Suprapubic skin (tissue), 4 donors: ENCODE measurements at places on chromosomes 7 and 10.

GRCh38 chr10:86294346-86295265 lies 72.0 kb downstream of the GRID1 start:
- no peak overlapping the region for H3K4me3 ChIP-seq
- H3K27me3 ChIP-seq = no peaks in the 10 kb centered on the region
- no peak overlapping the region for H3K27ac ChIP-seq
- no peaks in the 10 kb centered on the region for H3K4me1 ChIP-seq
- no peaks in the 10 kb centered on the region for H3K36me3 ChIP-seq

DNA sequence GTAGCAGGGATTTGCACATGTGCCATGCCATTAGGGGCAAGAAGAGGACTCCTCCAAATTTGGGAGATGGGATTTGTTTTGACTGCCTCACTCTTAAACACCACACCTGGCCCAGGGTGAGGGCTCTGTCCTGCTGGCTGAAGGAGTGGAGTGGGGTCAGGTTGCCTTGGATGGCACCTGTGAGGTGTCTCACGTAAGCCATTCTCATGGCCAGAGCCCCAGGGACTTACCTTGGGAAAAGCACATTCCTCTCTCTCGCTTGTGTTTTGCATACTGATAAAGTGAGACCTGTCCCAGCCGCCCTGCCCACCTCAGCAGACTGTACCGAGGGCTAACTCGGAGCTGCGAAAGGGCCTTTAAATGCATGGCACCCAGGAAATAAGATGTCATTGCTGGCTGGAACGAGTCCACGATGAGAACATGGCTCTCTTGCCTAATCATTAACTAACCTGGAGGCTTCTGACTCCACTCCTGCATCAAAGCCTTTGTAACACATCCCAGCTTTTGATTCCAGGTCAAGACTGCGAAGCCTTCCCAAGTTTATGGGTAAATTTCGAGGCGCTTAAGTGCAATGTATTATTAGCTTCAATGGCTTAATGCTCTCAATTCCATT lies 184.0 kb upstream of the RNF32 start:
- H3K4me3 ChIP-seq = no peak overlapping the region
- no peak overlapping the region for H3K27ac ChIP-seq
- H3K27me3 ChIP-seq = peaks cover 5% of the 10 kb centered on the region
- DNase-seq = no peak
- H3K4me1 ChIP-seq = no peaks in the 10 kb centered on the region

GRCh38 chr7:79430391-79430790 lies 23.1 kb downstream of the MAGI2 start:
- H3K4me1 ChIP-seq = no peaks in the 10 kb centered on the region
- no peaks in the 10 kb centered on the region for H3K27me3 ChIP-seq
- H3K4me3 ChIP-seq = no peak overlapping the region
- no peak for DNase-seq
- H3K36me3 ChIP-seq = no peaks in the 10 kb centered on the region
- no peak overlapping the region for H3K27ac ChIP-seq

DNA sequence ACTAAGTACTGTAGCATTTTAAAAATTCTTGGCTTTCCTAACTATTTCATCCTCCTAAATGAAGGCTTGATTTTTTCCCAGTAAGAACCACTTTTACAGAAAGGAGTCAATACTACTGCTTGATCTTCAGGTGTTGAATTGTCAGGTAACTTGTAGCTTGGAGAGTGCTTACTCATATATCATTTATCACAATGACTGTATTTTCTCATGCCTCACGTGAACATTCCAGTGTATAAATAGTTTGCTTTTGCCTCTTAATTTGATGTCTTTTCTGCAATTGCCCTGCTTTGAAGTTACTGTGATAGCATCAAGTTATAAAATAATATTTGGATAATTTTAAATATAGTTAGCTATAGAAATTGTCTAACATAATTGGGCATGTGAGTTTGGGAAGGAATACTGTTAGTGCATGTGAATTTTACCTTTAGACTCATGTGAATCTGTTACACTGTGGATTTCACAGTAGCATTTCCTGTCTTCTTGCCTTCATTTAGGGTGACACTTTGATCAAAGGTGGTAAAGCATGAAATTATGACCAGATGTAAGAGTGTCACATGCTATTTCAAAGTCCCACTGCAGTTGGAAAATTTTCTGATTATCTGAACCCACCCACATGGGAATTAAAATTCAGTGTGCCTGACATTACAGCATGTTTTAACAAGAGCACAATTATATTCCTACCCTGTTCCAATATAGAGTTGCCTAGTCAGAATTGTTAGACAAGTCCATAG lies 962.8 kb downstream of the DNAJB9 start:
- H3K27ac ChIP-seq = no peak overlapping the region
- H3K36me3 ChIP-seq = no peaks in the 10 kb centered on the region
- H3K27me3 ChIP-seq = no peaks in the 10 kb centered on the region
- no peaks in the 10 kb centered on the region for H3K4me1 ChIP-seq
- DNase-seq = no peak
- H3K4me3 ChIP-seq = no peak overlapping the region

- H3K27me3 ChIP-seq = no peaks in the 10 kb centered on the region
- H3K36me3 ChIP-seq = no peaks in the 10 kb centered on the region
- no peak for DNase-seq
- no peak overlapping the region for H3K4me3 ChIP-seq
- H3K4me1 ChIP-seq = no peaks in the 10 kb centered on the region
Observed at GRCh38 chr10:117619223-117619622, 76.7 kb downstream of the EMX2 start.

DNA sequence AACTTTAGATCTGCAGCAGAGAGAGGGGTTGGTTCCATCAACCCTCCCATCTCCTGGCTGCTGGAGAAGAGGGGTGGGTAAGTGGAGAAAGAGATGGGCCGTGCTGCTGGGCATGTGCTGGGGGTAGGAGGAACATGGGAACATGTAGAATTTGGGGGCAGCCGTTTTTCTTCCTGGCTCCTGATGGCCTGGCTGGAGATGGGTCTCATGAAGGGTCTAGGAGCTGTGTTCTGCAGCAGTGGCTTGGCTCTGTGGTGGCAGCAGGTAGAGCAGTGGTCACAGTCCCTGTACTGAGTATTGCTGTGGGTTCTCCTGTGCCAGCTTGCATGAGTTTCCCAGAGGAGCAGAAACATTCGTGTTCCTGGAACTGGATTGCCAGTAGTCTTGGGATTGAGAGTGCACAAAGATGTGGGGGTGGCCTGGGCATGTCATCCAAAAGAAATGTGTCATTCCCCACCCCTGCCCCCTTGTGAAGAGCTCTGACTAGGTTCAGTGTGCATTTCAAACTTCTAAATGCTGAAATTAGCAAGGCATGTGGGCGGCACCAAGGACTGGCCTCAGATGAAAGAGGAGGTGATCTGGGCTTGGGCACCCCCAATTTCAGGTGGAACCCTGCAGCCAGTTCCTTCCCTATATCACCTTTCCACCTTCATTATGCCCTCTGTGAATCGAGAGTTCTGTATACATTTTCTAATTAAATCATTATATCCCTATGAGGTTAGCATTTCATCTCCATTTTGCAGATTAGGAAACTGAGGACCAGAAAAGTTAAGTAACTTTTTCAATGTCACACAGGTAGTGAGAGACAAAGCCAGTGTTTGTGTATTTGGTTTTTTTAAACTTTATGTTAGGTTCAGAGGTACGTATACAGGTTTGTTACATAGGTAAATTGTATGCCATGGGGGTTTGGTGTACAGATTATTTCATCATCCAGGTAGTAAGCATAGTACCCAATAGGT lies 2.1 kb downstream of the CHST3 start:
- DNase-seq = no peak
- peak overlapping the region; percentile 77 for H3K4me3 ChIP-seq
- peak overlapping the region; percentile 96 for H3K27ac ChIP-seq
- no peaks in the 10 kb centered on the region for H3K36me3 ChIP-seq
- H3K4me1 ChIP-seq = peaks cover 69% of the 10 kb centered on the region

DNA sequence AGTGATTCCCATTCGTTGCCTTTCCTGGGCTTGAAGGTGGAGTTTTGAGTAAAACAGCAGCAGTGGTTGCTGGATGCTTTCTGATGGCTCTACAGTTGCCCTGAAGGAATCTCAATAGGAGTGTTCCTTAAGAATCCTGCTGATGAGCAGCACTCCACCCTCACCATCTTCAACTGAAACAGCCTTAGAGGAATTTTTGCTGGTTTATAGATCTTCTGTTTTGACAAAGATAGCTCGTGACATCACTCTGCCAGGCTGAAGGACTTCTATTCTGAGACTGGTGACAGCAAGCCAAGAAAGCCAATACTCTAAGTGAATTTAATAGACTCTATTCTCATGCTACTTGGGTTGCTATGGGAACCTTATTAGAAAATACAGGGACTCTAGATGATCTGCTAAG lies 1014.7 kb downstream of the NRG3 start:
- H3K4me3 ChIP-seq = no peak overlapping the region
- H3K36me3 ChIP-seq = no peaks in the 10 kb centered on the region
- H3K4me1 ChIP-seq = no peaks in the 10 kb centered on the region
- no peak for DNase-seq
- H3K27me3 ChIP-seq = no peaks in the 10 kb centered on the region

- no peak for DNase-seq
- no peaks in the 10 kb centered on the region for H3K27me3 ChIP-seq
- no peaks in the 10 kb centered on the region for H3K4me1 ChIP-seq
- no peak overlapping the region for H3K4me3 ChIP-seq
Observed at GRCh38 chr7:34463830-34464229, 194.2 kb upstream of the NPSR1 start.

DNA sequence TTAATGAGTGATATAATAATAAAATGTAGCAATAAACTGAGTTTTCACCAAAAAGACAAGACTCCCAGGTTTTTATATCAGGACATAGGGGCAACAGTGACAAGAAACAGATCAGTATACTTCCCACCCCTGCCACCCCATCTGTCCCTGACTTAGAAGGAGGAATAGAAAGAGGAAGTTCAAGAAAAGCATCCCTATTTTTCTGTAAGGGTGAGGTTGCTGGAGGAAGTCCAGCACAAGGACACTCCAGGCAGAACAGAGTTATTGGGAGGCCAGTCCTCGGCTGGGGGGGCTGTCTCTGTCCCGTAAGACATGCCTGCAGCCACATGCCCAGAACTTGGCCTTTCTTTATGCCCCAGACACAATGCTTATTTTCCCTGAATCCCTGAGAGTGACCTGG lies 16.5 kb upstream of the TLX1 start:
- no peaks in the 10 kb centered on the region for H3K36me3 ChIP-seq
- peaks cover 63% of the 10 kb centered on the region for H3K27me3 ChIP-seq
- no peak for DNase-seq
- no peak overlapping the region for H3K4me3 ChIP-seq

GRCh38 chr10:93468461-93469213 lies 13.5 kb downstream of the MYOF start:
- H3K27me3 ChIP-seq = no peaks in the 10 kb centered on the region
- no peaks in the 10 kb centered on the region for H3K36me3 ChIP-seq
- H3K27ac ChIP-seq = peak overlapping the region; percentile 86
- H3K4me3 ChIP-seq = no peak overlapping the region
- DNase-seq = no peak

- no peaks in the 10 kb centered on the region for H3K36me3 ChIP-seq
- H3K4me1 ChIP-seq = peaks cover 85% of the 10 kb centered on the region
- peaks cover 16% of the 10 kb centered on the region for H3K27me3 ChIP-seq
- peak; percentile 64 for DNase-seq
- peak overlapping the region; percentile 94 for H3K27ac ChIP-seq
- peak overlapping the region; percentile 84 for H3K4me3 ChIP-seq
Observed at GRCh38 chr7:27171637-27172314, 2.3 kb downstream of the HOXA10 start.

DNA sequence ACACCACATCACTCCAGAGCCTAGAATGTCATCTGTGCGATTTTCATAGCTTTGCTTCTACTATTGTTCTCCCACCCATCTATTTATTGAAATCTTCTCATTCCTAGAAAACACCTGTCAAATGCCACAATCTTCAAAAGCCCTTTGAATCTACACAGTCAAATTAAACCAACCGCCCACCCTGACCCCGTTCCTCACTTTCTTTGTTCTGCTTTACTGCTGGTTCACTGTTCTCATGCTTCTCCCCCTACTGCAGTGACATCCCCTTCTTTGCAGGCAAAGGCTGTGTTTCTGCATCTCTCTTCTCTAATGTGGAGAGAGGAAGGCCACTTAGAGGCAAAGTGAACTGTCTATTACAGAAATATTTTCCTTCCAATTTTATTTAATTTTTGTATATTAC lies 152.4 kb upstream of the NEBL start:
- no peaks in the 10 kb centered on the region for H3K4me1 ChIP-seq
- no peak for DNase-seq
- H3K27me3 ChIP-seq = no peaks in the 10 kb centered on the region
- H3K36me3 ChIP-seq = no peaks in the 10 kb centered on the region
- H3K27ac ChIP-seq = no peak overlapping the region
- no peak overlapping the region for H3K4me3 ChIP-seq

GRCh38 chr7:149830997-149831740 lies 7.0 kb upstream of the ZNF862 start:
- no peaks in the 10 kb centered on the region for H3K4me1 ChIP-seq
- DNase-seq = no peak
- no peaks in the 10 kb centered on the region for H3K36me3 ChIP-seq
- H3K27me3 ChIP-seq = peaks cover 21% of the 10 kb centered on the region

DNA sequence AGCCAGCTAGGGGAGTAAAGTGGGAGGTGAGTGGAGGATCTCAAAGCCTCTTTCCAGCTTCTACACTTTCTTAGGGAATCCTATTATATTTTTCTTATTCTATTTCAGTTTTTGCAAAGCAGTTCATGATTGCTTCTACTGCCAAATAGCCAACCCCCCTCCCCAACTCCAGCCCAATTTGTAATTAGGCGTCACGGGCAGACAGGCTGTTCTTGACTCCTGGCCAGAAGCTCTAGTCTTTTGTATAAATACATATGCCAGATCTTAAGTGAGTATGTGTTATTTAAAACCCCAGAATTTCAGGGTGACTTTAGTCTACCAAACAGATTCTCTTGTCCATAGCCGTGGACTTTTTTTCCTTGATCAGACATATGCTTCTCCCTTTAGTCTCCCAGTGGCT lies 255.2 kb downstream of the BUB3 start:
- no peak for DNase-seq
- peaks cover 3% of the 10 kb centered on the region for H3K27me3 ChIP-seq
- no peaks in the 10 kb centered on the region for H3K36me3 ChIP-seq
- no peak overlapping the region for H3K4me3 ChIP-seq

DNA sequence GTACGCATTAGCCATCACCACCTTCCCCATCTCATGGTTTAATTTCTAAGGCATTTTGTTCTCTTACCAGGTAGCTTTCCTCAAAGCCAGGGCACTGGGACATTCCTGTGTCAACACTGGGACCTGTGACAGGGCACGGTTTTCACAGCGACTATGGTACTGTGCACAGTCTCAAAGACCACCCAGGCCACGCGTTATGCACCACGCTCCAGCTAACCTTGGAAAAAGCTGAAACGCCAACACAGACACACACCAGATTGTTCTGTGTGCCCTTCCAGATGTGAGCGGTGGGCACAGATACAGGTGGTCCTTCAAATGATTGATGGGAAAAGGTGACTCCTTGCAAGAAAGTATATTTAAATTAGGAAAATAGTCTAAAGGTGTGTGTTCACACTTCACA lies 337.3 kb downstream of the WDR37 start:
- no peaks in the 10 kb centered on the region for H3K27me3 ChIP-seq
- no peaks in the 10 kb centered on the region for H3K36me3 ChIP-seq
- peak; percentile 64 for DNase-seq
- H3K4me3 ChIP-seq = no peak overlapping the region
- no peak overlapping the region for H3K27ac ChIP-seq
